ENCODE measurements at places on chromosomes 2 and 18. TPM values are rescaled to one million over a fixed set of nuclear protein-coding genes. Genes with fewer than 3 reads are reported as not detected.

Gene TBR1
- not detected for polyA plus RNA-seq

Gene LIMS3
- not detected for polyA plus RNA-seq

DNA sequence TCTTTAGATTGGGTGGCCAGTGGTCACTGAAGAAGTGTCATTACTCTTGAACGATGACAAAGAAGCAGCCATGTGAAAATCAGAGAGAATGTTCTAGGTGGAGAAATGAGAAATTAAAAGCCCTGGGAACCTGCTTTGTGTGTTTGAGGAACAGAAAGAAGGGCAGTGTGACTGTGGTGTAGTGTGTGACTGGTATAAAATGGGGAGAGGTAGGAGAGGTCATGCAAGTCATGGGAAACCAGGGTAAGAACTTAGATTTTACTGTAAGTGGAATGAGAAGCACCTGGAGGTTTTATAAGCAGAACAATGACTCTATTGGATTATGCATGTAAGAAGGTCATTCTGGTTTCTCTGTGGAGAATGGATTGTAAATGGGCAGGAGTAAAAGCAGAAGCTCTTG lies 12.2 kb downstream of the ICOS start:
- DNase-seq: no peak

GRCh38 chr2:140185076-140185475 lies 1404.9 kb upstream of the NXPH2 start:
- DNase-seq: no peak

- no peak for DNase-seq
These were observed 71.8 kb upstream of the SPRED2 start for GRCh38 chr2:65504201-65504600.

DNA sequence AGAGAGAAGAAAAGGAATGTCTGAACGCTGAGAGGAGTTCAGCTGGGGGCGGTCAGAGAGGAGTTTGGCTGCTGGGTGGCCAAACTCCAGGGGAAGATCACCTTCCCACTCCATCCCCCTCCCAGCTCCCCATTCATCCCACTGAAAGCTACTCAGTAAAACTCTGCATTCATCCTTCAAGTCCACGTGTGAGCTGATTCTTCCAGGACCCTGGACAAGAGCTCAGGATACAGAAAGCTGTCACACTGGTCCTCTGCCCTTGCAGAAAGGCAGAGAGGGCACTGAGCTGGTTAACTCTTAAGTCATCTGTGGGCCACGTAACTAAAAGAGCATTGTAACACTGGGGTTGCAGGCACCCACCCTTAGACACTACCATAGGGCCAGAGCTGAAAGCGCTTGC lies 132.1 kb upstream of the ARL4C start:
- DNase-seq: no peak

GRCh38 chr2:144330951-144331673 lies 188.8 kb downstream of the ZEB2 start:
- no peak for DNase-seq

DNA sequence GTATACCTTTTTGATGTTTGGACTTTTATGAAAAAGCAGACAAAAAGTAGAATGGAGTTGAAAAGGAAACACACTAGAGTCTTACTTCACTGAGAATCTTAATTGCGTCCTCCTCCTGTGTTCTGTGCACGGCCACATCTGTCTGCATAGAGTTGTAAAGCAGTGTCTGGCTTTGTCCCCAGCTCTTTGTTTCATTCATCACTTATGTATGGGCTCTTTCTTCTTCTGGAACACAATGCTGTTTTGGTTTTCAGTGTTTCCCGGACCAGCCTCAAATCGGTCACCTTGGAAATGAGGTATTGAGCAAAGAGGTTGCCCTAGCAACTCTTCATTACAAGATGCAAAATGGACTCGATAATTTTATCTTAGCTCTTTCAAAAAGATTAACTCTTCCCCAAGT lies 104.3 kb upstream of the CNGA3 start:
- DNase-seq: no peak
